ENCODE measurements at places on chromosomes 7 and 10. TPM values are rescaled to one million over a fixed set of nuclear protein-coding genes. Genes with fewer than 3 reads are reported as not detected.

The CCL24 gene
- not detected for total RNA-seq

The MAGI2 gene
- 25.3 TPM for total RNA-seq

DNA sequence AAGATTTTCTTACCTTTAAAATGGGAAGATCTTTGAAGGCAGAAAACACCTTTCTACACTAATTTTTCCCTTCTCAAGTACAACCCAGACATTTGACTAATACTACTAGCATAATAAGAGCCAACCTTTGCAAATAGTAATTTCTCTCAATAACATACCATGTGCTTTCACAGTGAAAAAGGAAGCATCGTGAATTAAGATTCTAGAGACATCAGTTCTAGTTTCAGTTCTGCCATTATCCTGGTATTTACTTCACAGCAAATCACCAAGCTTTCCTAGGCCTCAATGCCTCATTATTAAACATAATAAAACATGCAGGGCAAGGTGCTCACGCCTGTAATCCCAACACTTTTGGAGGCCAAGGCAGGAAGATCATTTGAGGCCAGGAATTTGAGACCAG, 24.9 kb downstream of the GSAP start:
- no peak for DNase-seq

DNA sequence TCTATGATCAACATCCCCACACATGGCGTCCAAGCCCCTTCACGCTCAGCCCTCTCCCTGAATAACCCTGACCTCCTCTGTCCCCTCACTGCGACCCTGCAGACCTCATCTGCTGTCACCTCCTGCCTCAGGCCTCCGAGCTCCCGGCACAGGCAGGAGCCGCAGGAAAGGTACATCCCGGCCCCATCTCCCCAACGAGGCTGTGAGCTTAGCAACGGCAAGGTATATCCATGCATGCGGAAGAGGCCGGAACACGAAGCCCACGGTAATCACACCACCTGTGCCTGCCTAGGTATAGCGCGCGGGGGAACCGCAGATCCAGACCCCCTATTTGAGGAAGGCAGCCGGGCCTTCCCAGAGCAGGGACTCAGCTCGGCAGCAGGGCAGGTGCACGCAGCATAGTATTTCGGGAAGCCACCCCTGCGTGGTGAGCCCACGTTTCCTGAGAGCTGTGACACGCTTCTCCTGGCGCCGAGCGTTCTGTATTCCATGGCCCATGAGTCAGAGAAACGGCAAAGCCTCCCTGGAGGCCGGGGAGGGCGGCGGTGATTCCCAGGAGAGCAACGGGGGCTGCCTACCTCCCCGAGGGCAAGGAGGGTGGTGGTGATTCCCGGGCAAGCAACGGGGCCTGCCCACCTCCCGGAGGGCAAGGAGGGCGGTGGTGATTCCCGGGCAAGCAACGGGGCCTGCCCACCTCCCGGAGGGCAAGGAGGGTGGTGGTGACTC, 50.1 kb upstream of the DNAAF5 start:
- no peak for DNase-seq

All from ureter (tissue), 1 donor.